ENCODE measurements at places on chromosomes 13 and 19. TPM values are rescaled to one million over a fixed set of nuclear protein-coding genes. Genes with fewer than 3 reads are reported as not detected.

DNA sequence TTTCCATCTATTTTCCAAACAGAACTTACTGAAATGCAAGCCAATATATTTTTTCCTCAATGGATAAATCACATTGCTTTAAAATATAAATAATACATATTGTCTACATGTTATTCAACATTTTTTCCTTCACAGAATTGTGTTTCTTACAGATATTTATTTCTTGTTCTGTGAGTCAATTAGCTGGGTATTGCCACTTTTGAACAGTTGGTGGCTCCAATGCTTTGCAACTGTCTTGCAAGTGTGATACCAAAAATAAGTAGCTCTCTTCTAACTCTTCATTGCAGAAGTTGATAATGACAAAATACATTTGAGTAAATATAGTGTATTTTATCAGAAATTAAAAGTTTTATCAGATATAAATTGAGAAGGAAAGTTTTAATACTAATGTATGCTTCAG is 17.1 kb upstream of the GPC5 start:
- DNase-seq: peak; percentile 59

GRCh38 chr13:73329355-73329754 is 270.6 kb downstream of the KLF5 start:
- DNase-seq: no peak

GRCh38 chr13:76600081-76600480 is 286.1 kb downstream of the KCTD12 start:
- DNase-seq: no peak

DNA sequence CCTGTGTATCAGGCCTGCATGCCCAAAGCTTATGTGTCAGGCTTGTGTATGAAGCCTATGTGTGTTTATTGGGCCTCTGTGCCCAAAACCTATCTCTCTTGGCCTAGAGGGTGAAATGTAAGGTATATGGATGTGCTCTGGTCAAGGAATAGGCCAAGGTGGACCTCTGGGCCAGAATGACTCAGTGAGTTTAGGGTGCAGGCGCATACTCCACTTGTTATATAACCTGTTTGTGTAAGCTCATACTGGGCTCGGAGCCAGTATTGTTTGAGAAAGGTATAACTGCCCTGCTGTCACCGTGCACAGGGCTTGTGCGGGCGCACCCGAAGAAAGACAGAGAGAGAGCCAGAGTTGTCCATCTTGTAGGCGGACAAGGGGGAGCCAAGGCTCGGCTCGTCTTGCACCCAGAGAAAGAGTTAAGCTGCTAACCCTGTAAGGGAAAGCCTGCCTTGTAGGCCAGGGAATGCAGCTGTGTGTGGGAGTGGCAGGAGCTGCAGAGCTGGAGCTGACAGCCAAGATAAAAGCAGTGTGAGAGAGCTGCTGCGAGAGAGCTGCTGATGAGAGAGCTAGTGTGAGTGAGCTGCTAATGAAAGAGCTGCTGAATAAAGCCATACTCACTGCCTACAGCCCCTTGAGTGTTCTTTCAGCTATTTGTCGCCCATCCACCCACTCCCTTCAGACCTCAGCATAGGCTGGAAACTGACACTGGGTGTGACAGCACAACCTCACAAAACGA is 43.4 kb upstream of the N4BP2L1 start:
- DNase-seq: no peak

DNA sequence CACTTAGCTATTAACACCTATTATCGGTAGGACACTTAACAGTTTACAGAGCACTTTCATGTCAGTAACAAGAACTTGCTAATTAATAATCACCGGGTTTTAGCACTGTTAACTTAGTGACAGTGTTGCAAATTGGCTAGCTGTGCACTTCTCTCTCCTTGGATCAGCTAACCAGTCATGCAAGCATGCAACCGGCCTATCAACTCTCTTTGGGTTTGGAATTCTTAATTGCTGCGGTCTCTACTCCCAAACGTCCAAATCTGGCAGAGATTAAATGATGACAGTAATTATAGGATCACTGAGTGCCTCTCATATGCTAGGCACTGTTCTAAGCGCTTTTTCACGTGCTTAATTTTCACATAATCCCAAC is 1.2 kb downstream of the EPS15L1 start:
- DNase-seq: no peak

DNA sequence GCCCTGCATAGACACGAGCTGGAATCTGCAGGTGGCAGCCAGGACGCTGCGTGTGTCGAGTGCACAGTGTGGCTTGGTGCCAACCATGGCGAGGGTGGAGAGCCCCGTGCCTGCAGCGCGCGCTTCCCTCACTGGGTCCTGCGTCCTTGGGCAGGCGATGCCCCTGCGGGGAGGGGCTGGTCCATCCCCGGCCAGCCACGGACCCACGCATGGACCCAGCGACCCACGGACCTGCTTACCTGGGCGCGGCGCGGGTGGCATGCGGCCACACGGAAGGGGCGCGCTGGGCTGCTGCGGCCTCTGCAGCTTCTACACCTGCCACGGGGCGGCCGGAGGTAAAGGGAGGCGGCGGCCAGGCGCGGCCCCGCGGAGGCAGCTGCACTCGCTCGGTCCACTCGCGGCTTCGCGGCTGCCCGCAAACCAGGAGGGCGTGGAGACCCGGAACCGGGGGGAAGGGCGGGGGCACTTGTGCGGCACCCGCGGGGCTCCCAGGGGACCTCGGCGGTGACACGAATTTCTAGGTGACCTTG is 569 bp upstream of the MCF2L start:
- no peak for DNase-seq

- no peak for DNase-seq
Measured at GRCh38 chr19:45150751-45151281, 10.0 kb downstream of the NKPD1 start.

- no peak for DNase-seq
Measured at GRCh38 chr13:113607889-113608635, 23.5 kb downstream of the TFDP1 start.

GRCh38 chr19:35153701-35154524 is 622 bp upstream of the FXYD5 start:
- DNase-seq: no peak

DNA sequence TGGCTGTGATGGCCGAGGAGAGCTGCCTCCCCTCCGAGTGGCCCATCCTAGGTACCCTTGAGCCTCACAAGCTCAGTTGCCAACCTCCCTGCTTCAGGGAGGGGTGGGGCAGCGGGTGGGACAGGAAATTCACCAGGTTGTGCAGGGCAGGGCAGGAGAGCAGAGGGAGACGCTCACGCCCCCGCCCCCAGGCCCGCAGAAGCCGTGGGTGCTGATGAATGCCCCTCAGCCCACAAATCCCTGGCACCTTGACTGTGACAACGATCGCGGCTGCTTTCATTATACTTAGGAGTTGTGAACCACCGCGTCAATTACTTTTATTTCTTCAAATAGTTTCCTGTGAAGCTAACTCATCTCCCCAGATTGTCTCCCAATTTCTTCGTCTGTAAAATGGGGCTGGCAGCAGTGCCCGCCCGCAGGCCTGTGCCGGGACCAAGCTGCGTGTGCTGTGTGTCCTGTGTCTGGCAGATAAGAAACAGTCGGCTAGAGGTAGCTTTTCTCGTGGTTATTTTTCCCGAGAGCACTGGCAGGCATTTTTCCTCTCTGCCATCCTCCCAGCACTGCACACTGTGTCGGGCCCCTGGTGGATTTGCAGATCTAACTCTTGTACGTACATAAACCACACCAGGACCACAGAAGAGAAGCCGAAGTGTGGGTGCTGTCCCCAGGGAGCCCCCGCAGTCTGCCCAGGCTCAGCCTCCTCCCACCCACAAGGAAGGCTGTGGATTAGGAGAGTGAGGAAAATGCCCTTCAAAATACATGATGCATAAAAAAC is 7.9 kb upstream of the RASA3 start:
- DNase-seq: no peak

DNA sequence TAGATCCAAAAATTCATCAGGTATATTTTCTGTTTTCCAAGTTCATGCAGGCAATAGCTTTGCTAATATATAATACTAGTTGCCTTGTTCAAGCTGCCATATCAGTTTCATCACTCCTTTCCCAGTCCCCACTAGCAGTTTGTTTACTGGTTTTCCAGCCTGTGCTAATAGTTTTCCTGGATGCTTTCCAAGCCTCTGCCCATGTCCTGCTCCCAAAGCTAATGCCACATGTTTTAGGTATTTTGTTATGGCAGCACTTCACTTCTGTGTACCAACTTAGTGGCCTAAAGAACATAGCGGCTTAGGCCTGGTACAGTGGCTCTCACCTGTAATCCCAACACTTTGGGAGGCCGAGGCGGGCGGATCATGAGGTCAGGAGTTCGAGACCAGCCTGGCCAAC is 28.1 kb upstream of the ZNF527 start:
- DNase-seq: no peak

DNA sequence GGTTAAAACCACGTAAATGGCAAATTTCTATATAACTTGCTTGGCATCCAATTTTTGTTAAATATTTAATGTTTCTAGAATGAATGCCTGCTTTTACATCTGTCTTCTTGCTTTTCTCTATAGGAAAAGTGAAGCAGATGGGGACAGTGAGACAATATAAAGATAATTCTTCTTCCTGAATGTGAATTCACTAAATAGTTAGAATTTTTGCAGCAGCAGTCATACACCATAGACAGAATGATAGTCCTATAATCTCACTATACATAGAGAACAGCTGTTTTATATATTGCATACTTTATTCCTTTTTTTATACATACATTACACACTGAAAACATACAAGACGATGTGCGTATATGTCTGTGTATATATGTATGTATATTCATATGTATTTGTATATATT is 1127.3 kb downstream of the PCDH9 start:
- no peak for DNase-seq

The SHISA2 gene
- total RNA-seq: 51.0 TPM

The KIR2DL3 gene
- total RNA-seq: not detected

The TMPRSS9 gene
- not detected for total RNA-seq

The GDF15 gene
- total RNA-seq: 873 TPM

The ZIC2 gene
- total RNA-seq: 1.6 TPM

The ZNF285 gene
- total RNA-seq: 2.6 TPM

The AMH gene
- 1.6 TPM for total RNA-seq
